ENCODE measurements at places on chromosomes 12 and 14.

DNA sequence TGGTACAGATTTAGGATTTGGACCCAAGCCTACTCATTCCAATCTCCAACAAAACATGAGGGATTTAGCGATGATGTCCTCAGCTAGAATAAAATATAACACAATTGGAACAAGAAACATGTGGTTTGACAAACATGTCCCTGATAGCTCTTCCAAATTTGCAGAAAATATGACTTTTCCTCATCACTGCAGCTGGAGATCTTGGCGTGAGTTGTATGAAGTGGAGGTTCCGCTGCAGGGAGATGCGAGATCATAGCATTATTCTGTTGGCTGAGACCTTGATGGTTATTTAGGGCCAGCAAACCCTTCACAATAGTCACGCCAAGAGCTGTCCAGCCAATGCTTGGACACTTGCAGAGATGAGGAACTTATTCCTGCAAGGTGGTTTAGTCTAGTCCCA lies 413.4 kb upstream of the TBX3 start:
- no peak for DNase-seq

GRCh38 chr12:110084314-110085015 lies 36.1 kb upstream of the C12orf76 start:
- DNase-seq = no peak

DNA sequence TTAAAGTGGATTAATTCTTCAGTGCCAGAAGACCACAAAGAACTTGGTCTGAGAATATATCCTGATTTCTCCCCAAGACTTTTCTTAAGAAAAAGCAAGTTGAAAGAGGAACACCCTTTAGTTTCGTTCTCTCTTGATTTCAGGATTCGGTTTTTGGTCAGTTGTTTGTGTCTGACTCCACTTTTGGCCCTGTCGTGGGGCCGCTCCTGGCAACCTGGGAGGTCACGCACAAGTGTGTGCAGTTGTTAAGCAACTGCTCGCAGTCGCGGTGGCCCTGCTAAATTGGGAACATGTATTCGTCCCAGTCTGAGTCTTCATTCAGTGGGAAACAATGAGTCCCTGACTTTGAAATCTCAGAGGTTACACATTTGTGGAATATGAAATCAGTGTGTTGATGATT lies 68.7 kb downstream of the RGS6 start:
- no peak for DNase-seq

DNA sequence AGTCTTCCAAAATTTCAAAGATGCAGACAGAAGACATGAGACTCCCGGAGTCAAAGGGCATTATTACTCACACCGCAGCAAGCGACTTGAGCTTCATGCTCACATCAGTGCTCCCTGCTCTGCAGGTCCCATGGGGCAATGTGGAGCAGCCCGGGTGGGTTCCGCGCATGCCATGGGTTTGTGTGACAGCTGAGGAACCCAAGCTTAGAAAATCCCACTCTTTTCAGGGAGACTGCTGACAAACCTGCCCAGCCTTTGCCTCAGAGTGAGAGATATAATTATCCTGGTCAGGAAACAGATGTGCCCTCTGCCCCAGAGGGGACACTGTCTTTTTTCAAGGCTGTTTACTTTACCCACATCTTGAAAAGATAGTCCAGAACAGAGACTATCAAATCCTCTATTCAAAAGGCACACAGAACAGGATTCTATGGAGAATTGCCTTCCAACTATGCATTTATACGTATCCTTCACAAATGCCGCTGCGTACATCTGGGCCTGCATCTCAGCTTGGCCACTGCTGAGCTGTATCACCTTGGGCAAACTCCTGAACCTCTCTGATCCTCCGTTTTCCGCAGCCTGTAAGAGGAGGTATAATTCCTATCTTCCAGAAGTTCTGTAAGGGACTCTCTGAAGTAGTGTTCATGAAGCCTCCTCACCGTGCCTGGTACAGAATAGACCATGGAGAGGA lies 16.0 kb downstream of the C14orf132 start:
- DNase-seq = no peak

DNA sequence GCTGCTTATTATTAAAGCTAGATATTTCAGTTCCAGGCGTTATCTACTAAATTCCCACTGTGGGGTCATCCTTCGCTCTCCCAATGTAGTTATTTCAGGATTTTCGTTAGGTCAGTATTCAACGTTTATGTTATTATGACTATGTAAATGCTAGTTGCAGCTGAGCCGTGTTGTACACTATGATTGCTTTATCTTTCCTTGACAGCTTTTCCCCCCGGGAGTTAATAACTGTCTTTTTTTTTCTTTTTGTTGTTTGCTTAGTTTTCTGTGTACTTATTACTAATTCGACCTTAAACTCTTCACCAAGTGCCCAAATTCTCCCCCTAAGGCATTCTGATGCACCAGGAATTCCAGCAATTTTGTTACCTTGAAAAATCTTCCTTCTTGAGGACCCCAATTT lies 48.5 kb downstream of the SUDS3 start:
- DNase-seq = no peak

DNA sequence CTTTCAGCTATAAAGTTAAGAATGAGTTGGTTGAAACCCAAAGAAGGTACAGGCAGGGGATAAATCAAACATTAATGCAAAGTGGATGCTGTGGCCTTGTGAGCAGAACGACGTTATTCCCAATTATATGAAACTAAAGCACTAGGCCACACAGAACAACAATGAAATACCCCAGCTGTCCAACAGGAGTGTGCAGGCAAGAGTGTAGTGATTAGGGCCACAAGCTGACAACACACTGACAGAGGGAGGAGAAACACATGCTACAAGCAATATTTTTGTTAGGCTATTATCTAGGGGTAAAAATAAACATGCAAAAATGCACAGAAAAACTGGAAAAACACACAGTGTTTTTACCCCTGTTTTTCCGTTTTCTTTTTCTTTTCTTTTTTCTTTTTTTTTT lies 15.0 kb downstream of the MAP3K9 start:
- no peak for DNase-seq

DNA sequence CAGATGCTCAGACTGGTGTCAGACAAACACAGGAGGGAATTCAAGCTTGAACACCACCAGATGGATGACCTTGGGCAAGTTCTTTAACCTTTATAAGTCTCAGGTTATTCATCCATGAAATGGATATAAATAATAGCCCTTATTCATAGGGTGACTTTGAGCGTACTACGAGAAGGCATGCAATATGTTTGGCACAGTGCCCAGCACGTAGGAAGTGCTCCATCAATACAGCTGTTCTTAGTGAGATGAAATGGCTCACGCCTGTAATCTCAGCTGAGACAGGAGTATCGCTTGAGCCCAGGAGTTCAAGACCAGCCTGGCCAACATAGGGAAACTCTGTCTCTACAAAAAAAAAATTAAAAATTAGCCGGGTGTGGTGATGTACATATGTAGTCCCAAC lies 84.8 kb upstream of the FICD start:
- no peak for DNase-seq

DNA sequence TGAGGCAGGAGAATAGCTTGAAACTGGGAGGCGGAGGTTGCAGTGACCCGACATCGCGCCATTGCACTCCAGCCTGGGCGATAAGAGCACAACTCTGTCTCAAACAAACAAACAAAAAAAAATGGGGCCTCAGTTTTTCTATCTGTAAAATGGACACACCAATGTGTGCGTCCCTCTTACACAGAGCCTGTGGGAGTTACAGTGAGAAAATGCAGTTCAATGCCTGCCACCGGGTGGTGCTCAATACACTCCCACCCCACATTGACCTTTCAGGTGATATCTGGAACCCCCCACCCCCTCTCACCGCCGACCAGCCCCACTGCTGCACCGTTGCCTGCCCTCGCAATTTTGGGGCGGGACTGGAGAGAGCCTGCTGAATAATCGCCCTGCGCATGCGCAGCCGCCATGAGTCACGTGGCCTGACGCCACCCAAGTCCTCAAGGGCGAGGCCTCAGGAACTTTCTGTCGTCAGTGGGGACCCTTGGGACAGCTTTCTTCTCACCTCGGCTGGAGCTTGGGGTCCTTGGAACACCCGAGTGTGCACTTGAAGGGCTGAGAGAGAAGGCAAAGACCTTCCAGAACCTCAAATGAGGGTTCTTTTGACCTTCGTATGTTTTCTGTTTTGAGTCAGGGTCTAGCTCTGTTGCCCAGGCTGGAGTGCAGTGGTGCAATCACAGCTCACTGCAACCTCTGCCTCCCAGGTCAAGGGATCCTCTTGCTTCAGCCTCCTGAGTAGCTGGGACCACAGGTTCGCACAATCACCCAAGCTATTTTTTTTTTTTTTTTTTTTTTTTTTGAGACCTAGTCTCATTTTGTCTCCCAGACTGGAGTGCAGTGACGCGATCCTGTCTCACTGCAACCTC lies 14.6 kb upstream of the CABP1 start:
- no peak for DNase-seq

GRCh38 chr14:76867516-76868453 lies 41.6 kb downstream of the LRRC74A start:
- DNase-seq = no peak

- no peak for DNase-seq
Measured at GRCh38 chr12:14075797-14076393, 94.5 kb upstream of the GRIN2B start.

DNA sequence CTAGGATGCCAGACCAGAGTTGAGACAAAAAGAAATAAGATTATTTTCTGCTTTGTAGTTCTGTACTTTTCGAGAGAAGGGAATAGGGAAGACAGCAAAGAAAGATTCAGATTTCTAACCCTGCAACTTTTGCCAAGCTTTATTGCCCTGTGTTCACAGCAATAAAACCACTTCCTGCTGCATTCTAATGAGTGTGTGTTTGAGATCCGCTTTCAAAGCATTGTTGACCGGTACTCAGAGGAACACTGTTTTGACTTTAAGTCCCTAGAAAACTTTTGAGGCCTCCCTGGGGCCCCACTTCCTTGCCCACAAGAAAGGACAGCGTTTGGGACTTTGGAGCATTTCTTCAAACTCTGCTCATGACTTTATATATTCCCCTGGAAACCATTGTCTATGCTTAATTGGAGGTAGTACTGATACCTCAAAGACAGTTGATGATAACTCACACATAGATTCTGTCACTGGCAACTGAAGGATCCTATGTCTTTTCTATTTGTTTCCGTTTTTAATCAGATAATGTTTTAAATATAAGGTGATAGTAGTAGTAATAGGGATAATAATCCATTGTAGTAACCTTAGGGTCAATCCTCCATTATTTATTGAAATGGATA lies 1.3 kb downstream of the RNASE6 start:
- DNase-seq = no peak

GRCh38 chr14:103707329-103708263 lies 7.7 kb downstream of the XRCC3 start:
- DNase-seq = no peak

- DNase-seq = no peak
Measured at GRCh38 chr14:68627868-68628604, 164.8 kb downstream of the ZFP36L1 start.

DNA sequence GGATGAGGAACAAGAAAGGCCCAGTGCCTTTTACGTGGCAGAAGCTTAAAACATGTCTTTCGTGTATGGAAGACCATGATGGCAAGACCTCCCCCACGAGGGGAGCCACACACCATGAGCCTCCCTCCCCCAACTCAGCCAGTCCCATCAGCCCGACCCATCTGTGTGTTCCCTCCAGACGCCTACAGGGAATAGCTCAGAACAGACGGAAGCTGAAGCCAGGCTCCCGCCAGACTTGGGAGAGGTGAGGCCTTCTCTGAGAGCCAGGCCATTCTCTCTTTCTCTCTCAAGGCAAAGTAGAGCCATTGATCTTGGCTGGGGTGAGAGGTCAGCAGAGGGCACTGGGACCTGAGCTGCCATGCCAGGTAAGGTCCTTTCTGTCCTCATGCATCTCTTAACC lies 9.5 kb downstream of the REM2 start:
- no peak for DNase-seq

DNA sequence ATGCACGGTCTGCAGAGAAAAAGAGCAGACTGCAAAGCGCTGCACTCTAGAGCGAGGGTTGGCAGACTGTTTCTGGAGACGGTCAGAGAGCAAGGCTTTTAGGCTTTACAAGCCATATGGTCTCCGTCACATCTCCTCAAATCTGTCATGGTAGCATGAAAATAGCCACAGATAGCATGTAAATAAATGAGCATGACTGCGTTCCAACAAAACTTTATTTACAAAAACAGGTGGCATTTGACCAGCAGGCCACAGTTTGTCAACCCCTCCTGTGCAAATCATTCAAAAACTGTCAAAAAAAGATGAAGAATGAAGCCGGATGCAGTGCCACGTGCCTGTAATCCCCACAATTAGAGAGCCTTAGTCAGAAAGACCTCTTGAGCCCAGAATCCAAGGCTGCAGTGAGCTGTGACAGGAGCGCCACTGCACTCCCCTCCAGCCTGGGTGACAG lies 18.9 kb downstream of the SYNE3 start:
- no peak for DNase-seq

GRCh38 chr12:64745980-64746379 lies 13.2 kb downstream of the GNS start:
- no peak for DNase-seq

DNA sequence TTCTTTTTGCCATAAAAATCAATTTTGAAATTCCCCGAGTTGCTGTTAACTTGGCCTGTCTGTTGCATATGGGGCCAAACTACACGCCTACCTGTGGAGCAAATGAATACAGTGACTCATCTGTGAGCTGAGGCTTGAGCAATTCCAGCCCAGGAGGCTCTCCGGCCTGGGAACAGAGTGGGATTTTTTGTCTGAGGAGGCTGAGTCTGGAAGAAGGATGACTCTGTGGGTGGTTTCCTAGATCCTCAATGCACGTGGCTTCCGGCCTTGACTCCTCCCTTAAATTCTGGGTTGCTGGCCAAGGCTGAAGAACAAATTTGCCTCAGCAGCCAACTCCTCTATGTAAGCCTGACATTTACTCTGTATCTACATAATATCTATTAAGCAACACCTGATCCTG lies 124.1 kb downstream of the SSPN start:
- no peak for DNase-seq

- no peak for DNase-seq
Measured at GRCh38 chr14:95948558-95948981, 71.9 kb downstream of the TUNAR start.

DNA sequence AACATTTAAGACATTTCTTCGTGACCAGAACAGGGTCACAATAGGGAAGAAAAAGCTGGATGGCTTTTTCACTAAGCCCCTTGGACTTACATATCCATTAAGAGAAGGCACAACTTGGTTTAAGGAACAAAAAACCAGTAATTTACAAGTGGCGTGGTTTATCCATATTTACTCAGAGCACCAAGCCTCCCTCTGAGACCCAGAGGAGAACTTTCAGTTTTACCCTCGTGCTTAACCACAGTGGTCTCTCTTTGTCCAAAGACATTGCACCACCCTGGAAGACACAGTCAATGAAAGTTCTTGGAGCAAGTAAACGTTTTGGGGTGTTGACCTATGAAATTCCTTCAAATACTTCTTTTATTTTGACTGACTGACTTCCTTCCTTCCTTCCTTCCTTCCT lies 52.5 kb downstream of the SSPN start:
- no peak for DNase-seq

DNA sequence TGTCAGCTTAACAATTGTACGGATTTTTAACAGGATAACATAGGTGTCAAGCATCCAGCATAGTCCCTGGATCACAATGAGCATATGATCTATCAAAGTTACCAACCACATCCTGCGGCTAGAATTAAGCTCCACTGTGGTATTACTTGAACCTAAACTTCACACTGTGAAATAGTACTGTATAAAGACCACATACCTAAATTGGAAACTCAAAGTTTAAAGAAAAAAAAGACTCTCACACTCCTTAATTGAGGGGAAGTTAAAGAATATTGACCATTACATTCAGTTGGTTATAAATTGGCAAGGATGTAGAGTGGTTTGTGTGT lies 133.0 kb upstream of the PZP start:
- DNase-seq = no peak

All from AG09319 (cell line).